Natural killer cell treated with Interleukin-12 subunit alpha and Interleukin-12 subunit beta and Interleukin-15 and Interleukin-18, amount 100 ng/mL, for 72 hours (primary cell): ENCODE measurements at places on chromosomes 7 and 10. TPM values are rescaled to one million over a fixed set of nuclear protein-coding genes. Genes with fewer than 3 reads are reported as not detected.

GRCh38 chr7:4996696-4997222, 37.8 kb upstream of the MMD2 start:
- DNase-seq, result no peak

The PAX4 gene
- not detected for total RNA-seq

The ASB13 gene
- total RNA-seq, result 1.9 TPM

DNA sequence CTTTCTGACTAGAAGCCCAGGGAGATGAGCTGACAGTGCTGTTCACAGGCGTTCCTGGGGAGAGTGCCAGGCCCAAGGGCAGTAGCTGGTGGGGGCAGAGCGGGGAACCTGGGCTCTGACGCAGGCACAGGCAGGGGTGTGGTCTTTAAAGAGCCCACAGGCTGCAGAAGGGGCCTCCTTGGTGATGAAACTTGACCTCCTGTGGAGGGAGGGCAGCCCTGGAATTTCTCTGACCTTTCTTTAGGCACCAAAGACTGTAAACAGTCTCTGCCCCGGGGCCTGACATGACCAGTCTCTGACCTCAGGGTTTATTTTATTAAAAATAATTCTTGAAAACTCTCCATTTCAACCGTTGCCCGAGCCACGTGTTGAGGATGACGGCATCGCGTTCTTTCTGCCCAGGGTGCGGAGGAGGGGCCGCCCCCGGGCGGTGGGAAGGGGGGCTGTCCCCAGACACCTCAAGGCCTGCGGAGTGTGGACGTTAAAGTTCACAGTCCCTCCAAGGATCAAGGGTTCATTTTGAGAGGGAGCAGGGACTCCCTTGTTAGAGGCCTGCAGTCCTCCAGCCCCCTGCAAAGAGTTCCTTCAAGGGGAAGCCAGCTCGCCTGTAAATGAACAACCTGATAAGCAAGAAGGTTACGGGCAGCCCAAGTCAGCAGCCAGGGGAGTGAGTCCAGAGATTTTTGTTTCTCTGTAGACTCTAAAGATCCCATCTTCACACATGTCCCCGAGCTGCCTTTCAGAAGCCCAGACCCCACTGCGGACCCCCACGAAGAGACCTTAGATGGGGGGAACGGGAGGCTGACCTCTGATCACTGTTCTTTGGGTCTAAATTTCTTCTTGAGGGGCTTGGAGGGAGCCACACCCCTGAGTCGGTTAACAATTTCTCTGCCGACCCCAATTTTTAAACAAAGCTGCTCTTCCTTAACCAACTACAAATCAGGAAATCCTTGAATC, 128.9 kb downstream of the VIPR2 start:
- DNase-seq, result no peak
